ENCODE measurements at places on chromosomes 12 and 14.

DNA sequence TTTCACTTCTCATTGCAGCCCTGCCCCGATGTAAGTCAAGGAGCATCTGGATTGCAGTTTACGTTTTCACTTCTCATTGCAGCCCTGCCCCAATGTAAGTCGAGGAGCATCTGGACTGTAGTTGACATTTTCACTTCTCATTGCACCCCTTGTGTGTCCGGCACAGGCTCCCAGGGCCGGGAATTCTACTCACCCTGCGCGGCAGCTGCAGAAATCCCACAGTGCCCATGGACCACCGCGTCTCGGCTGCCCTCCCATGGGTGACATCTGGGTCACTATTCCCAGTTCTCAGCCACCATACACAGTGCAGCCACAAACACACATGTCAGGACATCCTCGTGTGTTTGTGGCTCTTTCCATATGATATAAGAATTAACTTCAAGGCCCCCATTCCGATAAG is 378.5 kb downstream of the ADGRD1 start:
- DNase-seq = no peak

- no peak for DNase-seq
Observed at GRCh38 chr12:8561011-8561410, 20.3 kb upstream of the CLEC4E start.

DNA sequence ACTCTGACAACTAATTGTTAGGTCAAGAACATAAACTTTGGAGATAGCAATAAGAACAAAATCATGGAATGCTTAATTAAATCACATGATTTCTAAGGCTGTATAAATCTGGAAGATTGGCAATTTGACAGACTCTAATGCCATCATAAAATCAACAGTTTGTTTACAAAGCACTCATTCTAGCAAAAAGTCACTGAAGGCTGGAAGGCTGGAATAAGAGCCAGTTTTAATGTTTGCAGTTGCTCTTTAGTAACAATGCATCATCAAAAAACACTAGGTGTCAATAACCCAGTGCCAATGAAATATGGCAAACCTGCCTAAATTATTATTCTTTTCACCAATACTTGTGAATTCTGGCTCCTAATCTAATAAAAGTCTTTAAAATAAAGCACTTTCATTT is 65.0 kb downstream of the NUMB start:
- DNase-seq = no peak

- DNase-seq = peak; percentile 32
Observed at GRCh38 chr14:68762953-68763764, 29.7 kb downstream of the ZFP36L1 start.

DNA sequence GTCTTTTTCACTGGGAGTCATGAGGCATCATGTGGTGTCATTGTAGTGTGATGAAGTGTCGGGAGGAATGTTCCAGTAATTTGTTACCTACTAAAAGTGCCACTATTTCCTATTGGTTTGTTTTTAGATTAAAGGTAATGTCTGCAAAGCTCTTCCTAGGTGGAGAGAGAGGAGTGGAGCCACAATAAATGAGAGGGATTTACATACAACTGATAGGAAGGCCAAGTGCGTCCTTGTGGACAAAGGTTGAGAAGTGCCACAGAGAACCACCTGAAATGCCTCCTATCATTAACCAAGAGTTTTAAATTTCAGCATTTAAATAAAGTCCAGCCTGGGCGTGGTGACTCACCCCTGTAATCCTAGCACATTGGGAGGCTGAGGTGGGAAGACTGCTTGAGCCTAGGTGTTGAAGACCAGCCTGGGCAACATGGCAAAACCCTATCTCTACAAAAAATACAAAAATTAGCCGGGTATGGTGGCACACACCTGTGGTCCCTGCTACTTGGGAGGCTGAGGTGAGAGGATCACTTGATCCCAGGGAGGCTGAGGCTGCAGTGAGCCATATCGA is 2.5 kb upstream of the SNX6 start:
- DNase-seq = peak; percentile 16
